Skeletal muscle cell (primary cell): ENCODE measurements at places on chromosomes 3 and 15.

- no peak for DNase-seq
Observed at GRCh38 chr15:69222002-69222474, 61.6 kb downstream of the GLCE start.

- DNase-seq = no peak
Observed at GRCh38 chr3:43254125-43254524, 32.2 kb upstream of the SNRK start.

- no peak for DNase-seq
Observed at GRCh38 chr3:48411606-48412374, 18.1 kb downstream of the PLXNB1 start.

DNA sequence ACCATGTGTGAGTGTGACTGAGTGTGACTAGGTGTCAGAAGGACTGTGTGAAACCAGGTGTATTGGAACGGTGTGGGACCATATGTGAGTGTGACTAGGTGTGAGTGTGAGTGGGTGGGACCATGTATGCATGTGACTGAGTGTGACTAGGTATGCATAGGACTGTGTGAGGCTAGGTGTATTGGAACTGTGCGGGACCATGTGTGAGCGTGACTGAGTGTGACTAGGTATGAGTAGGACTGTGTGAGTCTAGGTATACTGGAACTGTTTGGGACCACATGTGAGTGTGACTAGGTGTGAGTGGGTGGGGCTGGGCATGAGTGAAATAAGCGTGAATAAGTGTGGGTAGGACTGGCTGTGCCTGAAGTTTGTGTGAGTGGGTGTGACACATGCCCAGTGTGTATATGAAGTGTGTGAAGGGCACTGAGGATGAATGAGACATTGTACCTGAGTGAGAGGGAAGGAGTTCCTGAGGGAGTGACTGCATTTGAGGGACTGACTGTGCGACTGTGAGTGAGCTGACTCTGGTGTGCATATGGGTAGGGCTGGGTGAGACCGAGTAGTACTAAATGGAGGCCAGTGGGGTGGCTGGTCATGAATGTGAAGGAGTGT is 247.0 kb upstream of the CCDC54 start:
- DNase-seq = no peak

GRCh38 chr3:120177151-120177550 is 82.9 kb upstream of the GSK3B start:
- DNase-seq = peak; percentile 58

DNA sequence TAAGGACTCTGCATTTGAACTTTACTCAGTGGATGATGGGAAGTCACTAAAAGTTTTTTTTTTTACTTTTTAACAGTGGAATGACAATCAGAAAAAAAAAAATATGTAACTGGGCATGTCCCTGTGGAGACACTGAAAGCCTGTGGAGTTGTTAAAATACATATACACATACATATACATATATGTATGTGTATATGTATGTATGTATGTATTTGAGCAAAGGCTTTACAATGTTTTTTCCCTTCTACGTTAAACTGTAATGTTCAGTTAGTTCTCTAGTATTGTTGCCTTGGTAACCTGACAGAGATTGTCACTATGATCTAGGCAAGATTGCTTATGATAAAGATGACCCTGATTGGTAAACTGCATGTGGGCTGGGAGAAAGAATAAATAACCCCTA is 30.3 kb downstream of the NSUN3 start:
- no peak for DNase-seq

- no peak for DNase-seq
Observed at GRCh38 chr3:23052620-23053019, 150.5 kb upstream of the UBE2E2 start.

DNA sequence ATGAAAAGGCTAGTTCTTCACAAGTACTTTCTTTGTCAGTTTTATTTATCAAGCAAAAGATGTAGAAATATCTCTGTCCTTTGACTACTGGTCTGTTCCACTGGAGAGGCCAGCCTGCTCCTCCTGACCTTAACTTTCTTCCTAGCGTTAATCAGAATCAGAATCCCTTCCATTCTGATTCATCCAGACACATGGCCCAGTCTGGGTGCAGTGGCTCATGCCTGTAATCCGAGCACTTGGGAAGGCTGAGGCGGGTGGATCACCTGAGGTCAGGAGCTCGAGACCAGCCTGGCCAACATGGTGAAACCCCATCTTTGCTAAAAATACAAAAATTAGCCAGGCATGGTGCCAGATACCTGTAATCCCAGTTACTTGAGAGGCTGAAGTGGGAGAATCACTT is 32.0 kb upstream of the MANF start:
- DNase-seq = no peak

DNA sequence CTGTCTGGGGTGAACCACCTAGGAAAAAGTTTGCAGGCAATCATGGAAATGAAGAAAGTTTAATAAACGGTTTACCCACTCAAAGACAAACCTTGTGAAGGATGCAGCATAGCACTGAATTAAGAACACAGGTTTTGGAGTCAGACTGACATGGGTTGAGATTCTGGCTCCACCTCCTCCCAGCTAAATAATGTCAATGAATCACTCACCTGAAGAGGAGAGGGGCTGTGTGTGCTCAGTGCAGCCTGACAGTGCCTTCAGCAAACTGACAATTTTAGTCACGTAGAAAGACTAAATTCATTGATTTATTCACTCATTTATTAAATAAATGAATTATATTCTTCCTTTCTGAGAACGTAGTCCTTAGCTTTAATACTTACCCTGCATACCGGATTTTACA is 18.9 kb downstream of the NR1I2 start:
- DNase-seq = no peak

DNA sequence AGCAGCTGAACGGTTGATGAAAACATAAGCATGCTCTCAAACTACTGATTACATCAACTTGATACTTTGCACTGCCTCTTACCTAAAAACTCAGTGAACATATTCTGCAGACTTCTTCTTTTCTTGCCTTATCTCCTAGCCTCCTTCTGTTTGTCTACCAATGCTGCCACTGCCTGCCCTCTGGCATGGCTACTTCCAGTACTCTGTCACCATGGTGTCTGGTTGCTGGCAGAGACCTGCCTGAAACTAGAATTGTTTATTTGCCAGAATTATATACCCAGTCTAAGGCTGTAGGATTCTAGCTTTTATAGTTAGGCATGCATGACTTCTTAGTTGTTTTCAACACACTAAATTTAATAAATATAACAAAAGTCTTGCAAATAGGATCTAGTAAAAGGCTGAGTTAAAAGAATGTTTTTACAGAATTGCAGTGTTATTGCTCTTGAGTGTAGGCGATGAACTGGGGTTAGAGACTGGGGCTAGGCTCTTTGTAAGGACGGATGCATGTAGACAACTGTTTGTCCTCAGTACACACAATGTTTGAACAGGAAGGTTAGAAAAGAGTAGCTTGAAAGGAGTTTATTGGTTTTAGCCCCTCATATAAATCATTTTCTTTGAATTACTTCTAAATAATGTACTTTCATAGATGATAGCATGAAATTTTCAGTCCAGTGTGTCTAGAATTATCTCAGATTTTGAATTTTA is 116.3 kb downstream of the KCNAB1 start:
- DNase-seq = no peak

DNA sequence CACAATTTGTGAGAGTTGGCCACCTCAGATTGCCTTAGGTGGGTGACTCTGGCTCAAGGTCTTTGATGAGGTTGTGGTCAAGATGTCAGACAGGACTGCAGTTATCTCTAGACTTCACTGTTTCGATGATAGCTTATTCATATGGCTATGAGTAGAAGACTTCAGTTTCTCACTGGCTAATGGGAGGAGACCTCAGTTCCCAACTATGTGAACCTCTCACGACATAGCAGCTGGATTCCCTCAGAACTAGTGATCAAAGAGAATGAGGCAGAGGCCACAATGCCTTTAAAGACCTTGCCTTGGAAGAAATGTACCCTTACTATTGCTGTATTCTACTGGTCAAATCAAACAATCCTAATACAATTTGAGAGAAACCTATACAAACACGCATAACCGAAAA is 607.5 kb upstream of the ROBO2 start:
- no peak for DNase-seq

- no peak for DNase-seq
Observed at GRCh38 chr15:47374222-47374621, 343.1 kb upstream of the SEMA6D start.
